WTC11 (cell line): ENCODE measurements at places on chromosomes 1 and 21.

DNA sequence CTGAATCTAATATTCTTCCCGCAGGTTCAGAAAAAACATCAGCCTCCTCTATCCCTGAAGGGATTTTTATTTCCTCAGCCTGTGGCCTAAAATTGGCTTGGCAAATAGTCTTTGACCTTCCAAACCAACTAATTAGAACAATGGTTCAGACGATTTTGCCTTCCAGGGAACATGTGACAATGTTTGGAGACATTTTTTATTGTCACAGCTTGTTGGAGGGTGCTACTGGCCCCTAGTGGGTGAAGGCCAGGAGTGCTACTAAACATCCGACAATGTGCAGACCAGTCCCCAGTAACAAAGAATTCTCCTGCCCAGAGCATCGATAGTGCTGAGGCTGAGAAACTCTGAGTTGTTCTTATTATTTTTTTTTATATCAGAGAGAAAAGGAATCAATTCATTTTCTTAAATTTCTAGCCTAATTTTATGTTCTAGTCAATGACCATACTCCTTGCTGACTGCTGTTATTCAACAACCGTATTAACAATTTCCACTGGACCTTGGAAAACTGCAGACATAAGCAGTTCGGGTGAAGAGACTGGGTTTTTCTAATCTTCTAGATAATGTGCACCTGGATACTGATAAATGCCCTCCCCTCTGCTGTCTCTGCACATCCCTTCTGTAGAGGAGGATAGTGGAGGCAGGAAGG, 280.7 kb downstream of the LMX1A start:
- DNase-seq: peak; percentile 48

DNA sequence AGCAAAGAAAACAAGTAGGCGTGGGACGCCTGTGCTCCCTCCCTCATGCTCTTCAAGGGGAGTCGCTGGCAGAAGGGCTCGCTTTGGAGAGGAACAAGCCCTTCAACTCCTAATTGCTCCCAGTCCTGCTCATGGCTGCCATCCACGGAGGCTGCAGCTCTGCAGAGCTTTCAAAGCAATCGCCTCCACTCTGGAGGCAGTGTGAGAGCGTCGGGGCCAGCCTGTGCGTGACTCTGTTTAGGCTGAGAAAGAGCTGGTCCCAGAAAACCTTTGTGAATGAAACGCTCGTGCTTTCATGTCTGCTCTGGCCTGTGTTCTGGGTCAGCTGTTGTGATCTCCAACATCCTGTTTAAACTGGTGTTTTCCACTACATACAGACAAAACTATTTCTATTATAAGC, 23.9 kb upstream of the RUNX1 start:
- DNase-seq: no peak

DNA sequence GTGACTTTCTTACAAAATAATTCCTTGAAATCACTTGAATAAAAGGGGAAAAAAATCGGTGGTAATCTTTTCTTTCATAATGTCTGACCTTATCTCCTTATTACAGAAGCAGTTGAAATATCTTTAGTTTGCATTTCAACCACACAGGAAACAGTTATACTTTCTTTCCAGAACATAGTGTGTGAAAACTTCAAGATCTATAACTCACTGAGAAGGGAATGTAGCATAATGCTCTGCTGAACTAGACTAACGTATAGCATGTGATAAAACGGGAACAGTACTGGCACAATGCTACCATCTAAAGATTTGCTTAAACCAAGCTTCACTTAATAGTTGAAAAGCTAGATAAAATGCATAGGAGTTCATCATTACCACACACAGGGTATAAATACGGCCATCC, 45.0 kb downstream of the VAV3 start:
- DNase-seq: no peak

- DNase-seq: no peak
Measured at GRCh38 chr1:63653976-63654375, 60.8 kb downstream of the PGM1 start.

DNA sequence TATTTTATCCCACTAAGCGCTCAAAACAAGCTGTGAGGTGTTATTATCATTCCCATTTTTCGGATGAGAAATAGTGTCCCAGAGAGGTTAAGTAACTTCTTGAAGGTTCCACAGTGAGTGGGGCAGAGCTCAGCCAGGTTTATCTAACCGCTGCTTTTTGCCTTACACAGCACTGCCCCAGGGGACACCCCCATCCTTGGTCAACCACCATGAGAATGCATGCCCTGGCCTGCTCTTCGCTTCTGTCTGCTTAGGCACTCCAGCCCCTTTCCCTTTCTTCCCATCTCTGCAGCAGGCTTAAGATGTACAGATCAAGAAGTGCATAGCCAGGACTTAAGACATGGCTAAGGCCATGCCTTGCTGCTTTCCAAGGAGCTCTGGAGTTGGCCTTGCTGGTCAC, 159.0 kb upstream of the CD34 start:
- DNase-seq: no peak

GRCh38 chr1:9794081-9794480, 29.7 kb downstream of the CLSTN1 start:
- no peak for DNase-seq

GRCh38 chr1:109728870-109729269, 12.0 kb downstream of the GSTM3 start:
- DNase-seq: no peak

DNA sequence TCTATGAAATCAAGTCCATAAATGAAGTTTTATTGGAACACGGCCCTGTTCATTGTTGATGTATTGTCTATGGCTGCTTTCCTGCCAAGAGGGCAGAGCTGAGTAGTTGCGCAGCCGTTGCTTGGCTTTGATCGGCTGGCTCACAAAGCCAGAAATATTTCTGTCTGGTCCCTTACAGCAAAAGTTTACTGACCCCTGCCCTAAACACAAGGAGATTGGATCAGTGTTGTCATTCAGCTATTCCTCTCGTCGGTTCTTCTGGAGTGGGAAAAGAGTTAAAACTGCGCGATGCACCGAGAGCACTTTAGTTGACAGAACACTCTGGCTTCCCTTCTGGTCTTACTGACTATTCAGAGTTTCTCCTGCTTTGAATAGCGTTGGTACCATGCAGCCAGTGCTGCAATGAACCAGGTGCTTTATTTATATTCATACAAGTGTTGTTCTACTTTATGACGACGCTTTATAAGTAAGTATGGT, 868 bp downstream of the ZBTB40 start:
- DNase-seq: no peak

GRCh38 chr1:69295265-69295664, 272.5 kb upstream of the LRRC7 start:
- DNase-seq: no peak

- no peak for DNase-seq
Measured at GRCh38 chr1:239872626-239873025, 219.1 kb upstream of the FMN2 start.

DNA sequence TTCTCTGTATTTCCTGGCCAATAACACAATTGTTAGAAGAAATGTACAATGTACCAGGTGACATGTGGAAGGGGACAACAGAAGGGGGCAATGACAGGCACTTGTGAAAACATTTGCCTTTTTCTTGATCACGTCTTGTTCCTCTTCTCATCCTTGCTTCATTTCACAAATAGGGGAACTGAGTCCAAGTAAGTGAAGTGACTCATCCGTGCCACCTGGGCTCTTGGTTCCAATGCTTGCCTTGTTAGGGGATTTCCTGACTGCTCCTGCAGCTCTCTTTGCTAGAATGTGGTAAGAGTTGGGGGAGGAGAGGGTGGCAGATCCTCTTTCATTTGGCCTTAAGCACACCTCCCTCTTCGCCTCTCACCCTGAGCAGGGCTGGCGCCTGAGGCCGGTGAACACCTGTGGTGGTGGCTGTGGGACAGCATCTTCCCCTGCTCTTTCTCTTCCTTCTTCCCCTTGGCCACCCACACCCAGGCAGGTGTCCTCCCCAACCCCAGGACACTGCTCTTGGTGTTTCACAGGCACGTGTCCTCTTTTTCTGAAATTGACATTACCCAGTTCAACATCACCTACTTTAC, 2.2 kb upstream of the RHEX start:
- no peak for DNase-seq

- DNase-seq: no peak
Measured at GRCh38 chr1:162578936-162579335, 17.4 kb downstream of the UAP1 start.

GRCh38 chr1:246200225-246200624, 306.9 kb downstream of the SMYD3 start:
- DNase-seq: no peak

DNA sequence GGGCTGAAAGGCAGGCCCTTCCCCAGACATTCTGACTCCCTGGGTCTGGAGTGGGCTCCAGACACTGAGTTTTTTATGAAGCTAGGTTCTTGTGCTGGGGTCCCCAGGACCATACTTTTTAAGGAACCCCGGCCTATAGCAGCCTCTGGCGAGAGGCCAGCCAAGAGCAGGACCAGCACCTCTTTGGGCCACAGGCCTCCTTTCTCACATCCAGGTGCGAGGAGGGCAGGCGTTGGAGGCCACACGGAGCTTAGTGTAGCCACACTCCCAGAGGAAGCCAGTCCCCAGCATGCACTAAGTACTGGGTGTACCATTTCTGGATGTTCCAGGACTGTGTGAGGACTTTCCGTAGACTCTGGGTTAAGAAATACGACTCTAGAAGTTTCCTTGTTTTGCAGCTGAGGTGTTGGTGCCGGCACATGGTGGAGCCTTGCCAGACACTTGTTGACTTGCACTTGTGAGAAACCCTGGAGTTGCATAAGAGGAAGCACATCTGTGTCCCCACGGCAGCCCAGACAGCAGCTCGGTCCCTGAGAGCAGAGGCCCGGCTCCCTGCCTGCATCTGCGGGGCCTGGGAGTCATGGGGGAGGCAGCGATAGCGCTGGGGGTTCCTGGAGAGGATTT, 122.2 kb upstream of the VAMP3 start:
- DNase-seq: no peak

- DNase-seq: no peak
Measured at GRCh38 chr1:68673771-68674170, 176.9 kb upstream of the DEPDC1 start.

- no peak for DNase-seq
Measured at GRCh38 chr1:78070758-78071157, 25.0 kb downstream of the GIPC2 start.

DNA sequence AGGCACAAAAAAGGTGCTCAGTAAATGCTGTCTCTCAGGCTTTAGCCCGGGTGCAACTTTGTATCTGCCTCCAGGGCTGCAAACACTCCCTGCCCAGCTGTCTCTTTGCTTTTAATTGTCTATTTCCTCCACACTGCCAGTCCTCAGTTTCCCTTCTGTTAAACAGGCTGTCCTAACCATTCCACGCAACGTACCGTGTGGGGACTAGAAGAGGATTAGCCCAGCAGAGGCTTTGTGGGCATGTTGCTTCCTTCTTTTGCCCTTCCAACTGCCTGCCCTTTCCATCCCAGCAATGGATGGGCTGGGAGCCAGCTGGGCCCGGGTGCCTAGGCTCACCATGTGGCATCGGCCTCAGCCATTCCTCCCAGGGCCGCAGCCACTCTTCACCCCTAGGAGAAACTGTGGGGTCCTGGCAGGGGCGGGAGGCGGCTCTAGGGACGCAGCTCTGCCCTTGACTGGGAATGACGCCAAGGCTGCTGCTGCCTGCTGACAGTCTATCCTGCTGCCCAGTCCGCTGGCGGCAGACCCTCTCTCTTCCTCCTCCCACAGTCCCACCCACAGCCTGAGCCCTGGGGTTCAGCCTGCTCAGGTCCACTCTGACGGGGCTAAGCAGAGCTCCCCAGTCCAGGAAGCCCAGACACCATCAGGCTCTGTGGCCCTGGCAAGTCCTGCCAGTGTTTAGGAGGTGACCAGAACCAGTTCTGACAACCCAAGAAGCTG, 40.6 kb upstream of the LRP8 start:
- DNase-seq: no peak

DNA sequence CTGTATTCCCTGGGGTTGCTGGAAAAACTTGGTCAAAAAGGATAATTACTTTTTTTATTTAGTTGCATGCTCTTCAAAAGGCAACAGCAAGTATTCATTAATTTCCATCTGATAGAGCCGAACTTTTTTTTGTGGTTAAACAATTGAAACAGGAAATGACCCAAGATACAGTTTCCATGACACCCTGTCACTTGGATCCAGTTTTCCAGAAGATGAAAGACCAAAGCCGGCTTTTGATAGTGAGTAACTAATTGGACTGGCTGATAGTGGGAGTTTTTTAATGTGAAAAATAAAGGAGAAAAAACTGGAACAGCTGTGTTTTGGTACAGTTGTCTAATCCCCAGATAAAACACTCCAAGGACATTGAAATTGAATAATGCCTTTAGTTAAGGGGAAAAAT, 33.0 kb downstream of the CACHD1 start:
- no peak for DNase-seq

DNA sequence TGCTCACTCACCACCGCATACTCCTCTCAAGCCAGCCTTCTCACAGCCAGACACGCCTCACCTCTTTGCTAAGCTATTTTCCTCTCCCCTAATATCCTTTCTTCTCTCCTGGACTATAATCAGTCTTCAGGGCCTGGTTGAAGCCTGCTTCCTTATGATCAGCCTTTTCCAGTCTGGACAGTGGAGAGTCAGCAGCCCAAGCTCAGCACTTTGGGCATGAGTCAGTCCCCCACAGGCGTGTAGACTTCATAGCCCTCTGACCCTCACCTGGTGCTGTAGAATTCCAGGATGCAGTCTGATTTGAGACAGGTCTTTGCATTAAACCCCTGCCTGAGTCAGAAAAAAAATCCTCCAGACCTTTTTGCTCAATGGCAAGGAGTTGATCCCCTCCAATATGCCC, 2.5 kb downstream of the HPCAL4 start:
- no peak for DNase-seq
